ENCODE measurements at places on chromosomes 4 and X.

DNA sequence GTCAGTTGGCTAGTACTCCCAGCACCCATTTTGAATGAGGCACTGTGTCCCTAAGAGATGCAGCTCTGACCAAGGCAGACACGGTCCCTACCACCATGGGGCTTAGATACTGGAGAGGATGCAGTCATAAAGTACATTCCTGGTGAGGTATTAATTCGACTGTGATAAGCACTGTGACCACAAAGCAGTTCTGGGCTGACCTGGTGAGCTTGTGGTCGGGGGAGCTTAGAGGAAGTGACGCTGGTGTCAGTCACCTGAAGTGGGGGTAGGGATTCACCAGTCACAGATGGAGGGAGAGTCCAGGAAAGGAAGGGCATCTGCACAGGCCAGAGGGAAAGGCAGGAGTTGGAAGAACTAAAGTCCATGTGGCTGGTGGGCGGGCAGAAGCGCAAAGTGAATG is 15.8 kb upstream of the CLTRN start:
- DNase-seq, result no peak

- DNase-seq, result peak; percentile 36
Measured at GRCh38 chrX:7147413-7147977, at the start of gene STS. Gene STS (plus strand): TSS chrX:7147712. CDS start chrX:7253200, 105,488 bp downstream.

GRCh38 chrX:68238568-68238967 is 194.7 kb downstream of the OPHN1 start:
- DNase-seq, result no peak

DNA sequence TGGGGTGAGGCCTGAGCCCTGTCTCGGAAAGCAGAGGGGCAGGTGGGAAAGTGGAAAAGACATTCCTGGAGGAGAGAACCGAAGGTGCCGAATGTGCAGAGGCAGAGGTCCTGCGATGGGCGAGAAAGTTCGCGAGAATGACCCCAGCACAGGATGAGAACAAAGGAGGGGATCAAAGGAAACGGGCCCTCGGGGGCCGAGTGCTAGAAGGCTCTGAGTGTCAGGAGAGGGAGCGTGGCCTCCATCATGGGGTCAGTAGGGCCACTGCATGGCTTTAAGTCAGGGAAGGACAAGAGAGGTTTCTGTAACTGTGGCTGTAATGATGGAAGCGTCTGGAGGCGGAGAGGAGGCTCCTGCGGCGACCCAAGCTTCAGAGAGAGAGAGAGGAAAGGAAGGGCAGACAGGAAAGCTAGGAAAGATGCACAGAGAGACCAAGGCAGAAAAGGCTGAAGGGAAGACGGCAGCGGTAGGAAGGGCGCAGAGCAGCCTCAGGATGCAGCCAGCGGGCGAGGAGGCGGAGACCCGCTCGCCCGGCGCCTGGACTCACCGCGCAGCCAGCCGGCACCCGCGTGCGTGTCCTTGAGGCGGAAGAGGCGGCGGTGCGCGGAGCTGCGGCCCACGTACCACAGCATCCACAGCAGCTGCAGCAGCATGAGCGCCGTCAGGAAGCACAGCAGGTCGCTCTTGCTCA is 669 bp downstream of the OTOP1 start:
- DNase-seq, result no peak

- no peak for DNase-seq
Measured at GRCh38 chr4:110139815-110140214, 58.6 kb downstream of the ELOVL6 start.

GRCh38 chrX:134738986-134739740 is 80.9 kb upstream of the PLAC1 start:
- DNase-seq, result no peak

- DNase-seq, result no peak
Measured at GRCh38 chr4:158767451-158767850, 1.4 kb upstream of the FNIP2 start.

GRCh38 chr4:24568425-24568824 is 15.9 kb downstream of the DHX15 start:
- no peak for DNase-seq

DNA sequence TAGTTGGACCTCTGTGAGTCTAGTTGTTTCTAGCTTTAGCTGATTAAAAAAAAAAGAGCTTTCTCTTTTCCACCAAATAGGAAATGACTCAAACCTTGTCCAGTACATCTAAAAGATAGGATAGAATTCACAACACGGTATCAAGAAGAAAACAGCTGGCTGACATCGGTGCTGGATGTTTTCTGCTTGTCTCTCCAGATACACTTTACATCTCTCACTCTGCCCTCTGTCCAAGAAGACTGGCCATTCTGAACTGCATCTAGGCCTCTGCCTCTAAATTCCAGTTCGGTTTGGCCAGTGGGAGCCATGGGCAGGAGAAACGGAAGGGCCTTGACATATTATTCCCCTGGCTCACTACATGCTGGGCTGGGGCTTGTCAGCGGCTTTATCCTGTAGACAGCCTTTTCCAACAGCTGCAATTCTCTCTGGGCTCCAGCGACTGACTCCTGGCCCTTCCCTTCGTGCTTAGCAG is 57.3 kb upstream of the SHISA3 start:
- DNase-seq, result no peak

- DNase-seq, result no peak
Measured at GRCh38 chr4:106256190-106256589, 59.8 kb downstream of the TBCK start.

- no peak for DNase-seq
Measured at GRCh38 chr4:102809691-102810090, 17.7 kb downstream of the UBE2D3 start.

- no peak for DNase-seq
Measured at GRCh38 chr4:120844528-120844921, 78.0 kb downstream of the PRDM5 start.

DNA sequence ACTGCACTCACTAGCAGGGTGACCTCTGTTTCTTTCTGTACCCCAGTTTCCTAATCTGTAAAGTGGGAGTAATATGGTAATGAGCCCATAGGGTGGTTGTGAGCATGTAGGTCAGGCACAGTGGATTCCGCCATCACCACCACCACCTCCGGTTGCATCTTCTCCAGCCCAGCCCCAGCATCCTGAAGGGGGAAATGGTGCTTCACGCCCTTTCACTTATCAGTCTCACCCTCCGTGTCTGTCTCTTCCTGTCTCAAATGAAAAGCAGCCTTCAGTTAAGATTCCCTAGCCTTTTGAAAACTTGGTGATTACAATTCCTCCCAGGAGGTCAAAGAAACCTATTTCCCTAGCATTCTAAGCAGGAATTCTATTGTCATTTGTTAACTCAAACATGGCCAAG is 16.9 kb upstream of the XPNPEP2 start:
- no peak for DNase-seq

DNA sequence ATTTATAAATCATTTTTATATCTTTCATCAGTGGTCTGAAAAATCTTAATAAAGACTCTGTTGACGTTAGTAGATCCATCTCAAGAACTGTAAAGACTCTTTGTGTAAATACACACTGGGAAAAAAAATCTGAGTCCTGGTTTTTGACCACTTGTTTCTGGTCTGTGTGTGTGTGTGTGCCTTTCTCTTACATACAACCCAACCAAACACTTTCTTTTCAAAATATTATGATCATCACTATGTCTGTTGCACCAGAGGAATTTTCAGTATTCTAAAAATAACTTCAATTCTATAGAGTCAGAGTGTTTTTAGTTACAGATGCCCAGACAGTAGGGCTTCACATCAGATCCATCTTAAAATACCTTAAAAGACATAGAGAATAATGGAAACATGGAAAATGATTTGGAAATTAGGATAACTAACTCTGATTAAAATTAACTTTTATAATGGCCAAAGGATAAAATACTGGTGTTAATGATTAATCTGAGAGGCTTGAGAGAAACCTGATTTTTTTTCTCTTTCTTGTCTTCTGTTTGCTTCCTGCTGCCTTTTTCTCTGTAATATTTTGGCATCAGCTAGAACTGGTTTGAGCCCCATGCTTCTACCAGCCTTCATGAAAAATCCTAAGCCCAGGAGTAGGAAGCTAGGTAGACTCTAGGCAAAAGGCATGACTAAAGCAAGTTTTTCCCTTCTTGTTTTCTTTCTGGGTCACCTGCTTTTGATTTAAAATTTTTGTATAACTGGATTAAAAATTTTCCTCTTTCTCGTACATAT is 99.7 kb downstream of the ATXN3L start:
- no peak for DNase-seq

Data from activated naive CD4-positive, alpha-beta T cell treated with Interleukin-2 at 50 U/mL for 16 hours (primary cell).